ENCODE measurements at places on chromosomes 2 and 18. TPM values are rescaled to one million over a fixed set of nuclear protein-coding genes. Genes with fewer than 3 reads are reported as not detected.
A peak's percentile ranks its signal among the peaks of the same experiment; 100 is the strongest.

Gene AGXT
- total RNA-seq = not detected

Gene SLC11A1
- total RNA-seq = 21.5 TPM

Gene GAL3ST2
- total RNA-seq = 0.80 TPM

Gene CAPN14
- total RNA-seq = not detected

Gene ABCB11
- total RNA-seq = not detected

Gene GPAT2
- total RNA-seq = 0.67 TPM

GRCh38 chr2:23464905-23465537, 80.0 kb downstream of the KLHL29 start:
- no peak for DNase-seq

- no peak for DNase-seq
These were observed 143.7 kb downstream of the KLHL29 start for GRCh38 chr2:23528690-23529089.

DNA sequence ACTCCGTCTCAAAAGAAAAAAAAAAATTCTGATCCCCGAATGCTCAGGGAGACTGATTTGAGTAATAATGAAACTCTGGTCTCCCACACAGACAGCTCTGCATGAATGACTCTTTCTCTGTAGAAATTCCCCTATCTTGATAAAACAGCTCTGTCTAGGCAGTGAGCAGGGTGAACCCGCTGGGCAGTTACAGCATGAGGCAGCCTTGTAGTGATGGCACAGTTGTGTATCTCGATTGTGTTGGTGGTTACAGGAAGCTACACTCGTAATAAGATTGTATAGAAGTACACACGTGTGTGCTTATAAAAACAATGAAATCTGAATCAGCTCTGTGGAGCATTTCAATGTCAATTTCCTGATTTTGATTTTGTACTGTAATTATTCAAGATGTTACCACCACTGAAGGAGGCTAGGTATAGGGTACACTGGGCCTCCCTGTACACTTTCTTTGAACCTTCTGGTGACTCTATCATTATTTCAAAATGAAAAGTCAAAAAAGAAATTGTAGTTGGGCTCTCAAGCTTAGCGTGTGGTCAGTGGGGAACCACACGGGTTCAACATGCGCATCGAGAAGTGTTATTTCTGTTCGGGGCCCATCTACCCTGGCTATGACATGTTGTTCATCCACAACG, 34.9 kb upstream of the ATP8B1 start:
- no peak for DNase-seq

DNA sequence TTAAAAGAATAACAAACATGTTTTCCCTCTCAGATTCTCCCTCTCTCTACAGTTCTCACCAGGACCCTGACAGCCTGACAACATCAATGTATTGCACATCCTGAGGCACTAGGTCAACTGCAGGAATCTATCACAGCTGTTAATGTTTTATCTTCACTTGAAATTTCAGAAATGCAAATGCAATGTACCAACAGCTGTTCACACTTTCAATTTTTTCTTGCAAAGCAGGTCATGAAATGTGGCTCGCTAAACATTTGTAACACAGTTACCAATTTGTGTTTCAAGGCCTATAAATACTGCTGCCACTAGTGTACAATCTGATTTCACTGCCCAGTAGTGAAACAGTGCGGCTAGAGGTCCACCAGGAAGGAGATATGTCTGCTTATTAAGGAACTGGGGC, 147.8 kb downstream of the EXOC6B start:
- DNase-seq = no peak

DNA sequence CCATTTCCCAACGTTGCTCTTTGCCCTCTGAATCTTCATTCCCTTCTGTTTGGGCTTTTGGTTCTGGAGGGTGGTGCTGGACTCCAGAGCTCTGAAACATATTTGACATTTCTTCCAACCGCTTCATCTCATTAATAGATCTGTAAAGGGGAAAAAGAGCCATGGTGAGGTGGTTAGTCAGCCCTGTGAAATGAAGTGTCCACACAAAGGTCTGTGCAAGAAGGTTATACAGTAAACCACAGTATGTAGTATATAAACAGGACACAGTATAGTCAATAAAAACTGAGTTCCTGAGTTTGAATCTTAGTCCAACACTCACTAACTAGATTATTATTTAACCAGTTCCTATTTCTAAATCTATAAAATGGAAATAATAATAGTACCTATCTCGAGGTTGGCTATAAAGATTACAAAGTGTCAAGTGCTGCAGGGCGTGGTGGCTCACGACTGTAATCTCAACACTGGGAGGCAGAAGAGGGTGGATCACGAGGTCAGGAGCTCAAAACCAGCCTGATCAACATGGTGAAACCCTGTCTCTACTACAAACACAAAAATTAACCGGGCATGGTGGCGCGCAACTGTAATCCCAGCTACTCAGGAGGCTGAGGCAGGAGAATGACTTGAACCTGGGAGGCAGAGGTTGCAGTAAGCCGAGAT, 13.1 kb downstream of the STARD7 start:
- DNase-seq = peak; percentile 72

- peak; percentile 62 for DNase-seq
These were observed 544 bp downstream of the LRATD1 start for GRCh38 chr2:14633061-14633460.

- DNase-seq = peak; percentile 79
These were observed 639 bp downstream of the MRO start for GRCh38 chr18:50819027-50819727.

- DNase-seq = no peak
These were observed 52.6 kb downstream of the CXCR4 start for GRCh38 chr2:136065384-136065783.

DNA sequence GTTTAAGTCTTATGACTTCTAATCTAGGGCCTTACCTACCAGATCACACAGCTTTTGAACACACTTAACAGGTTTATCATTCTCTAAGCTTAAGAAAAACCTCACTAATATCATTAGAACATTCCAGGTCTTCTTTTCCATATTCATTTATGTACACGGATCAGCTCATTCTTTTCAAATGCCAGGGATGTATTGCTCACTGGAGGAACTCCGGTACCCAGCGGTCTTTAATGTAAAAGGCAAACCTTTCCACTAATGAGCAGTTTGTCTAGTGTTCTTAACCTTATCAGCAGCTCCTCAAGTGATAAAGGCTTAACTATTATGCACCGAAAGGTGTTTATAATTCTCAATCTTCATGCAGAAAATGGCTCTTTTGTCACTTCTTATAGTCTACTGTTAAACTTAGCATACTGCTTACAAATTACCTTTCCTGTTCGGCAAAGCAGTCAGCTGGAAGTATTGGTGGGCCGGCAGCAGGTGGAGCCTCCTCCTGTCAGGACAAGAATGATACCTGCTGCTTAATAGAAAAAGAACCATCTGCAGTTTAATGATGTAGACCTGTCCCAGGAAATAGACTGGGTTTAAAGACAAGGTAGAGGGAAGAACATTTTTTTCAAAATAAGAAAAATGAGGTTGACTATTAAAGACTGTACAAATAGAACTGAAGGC, 142.7 kb downstream of the FIGN start:
- no peak for DNase-seq

GRCh38 chr2:28375742-28376631, 16.7 kb upstream of the FOSL2 start:
- DNase-seq = no peak

- no peak for DNase-seq
These were observed 23.3 kb upstream of the NFATC1 start for GRCh38 chr18:79372461-79372860.

All from Peyer's patch (tissue), 4 donors.